ENCODE measurements at places on chromosomes 5 and 9. TPM values are rescaled to one million over a fixed set of nuclear protein-coding genes. Genes with fewer than 3 reads are reported as not detected.

GRCh38 chr5:101346447-101346846 lies 443.4 kb upstream of the ST8SIA4 start:
- no peak for DNase-seq

GRCh38 chr5:121031491-121031890 lies 567.4 kb downstream of the PRR16 start:
- DNase-seq = no peak

GRCh38 chr5:79990205-79990597 lies 861 bp downstream of the MTX3 start:
- DNase-seq = no peak

DNA sequence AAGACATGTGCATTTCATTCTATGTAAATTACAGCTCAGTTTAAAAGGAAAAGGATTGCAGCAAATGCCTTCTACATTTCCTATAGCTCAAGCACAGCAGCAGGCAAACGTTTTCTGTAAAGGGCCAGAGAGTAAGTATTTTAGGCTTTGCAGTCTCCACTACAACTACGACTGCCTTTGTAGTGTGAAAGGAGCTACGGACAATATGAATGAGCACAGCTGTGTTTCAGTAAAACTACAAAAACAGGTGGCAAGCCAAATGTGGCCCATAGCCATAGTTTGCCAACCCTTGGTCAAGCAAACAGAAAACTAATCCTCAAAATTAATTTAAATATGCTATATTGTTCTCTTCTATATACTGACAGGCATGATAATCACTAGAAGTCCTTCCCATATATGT lies 7.2 kb downstream of the PTBP3 start:
- DNase-seq = no peak

GRCh38 chr9:86948074-86948929 lies 996 bp upstream of the GAS1 start:
- DNase-seq = peak; percentile 44

DNA sequence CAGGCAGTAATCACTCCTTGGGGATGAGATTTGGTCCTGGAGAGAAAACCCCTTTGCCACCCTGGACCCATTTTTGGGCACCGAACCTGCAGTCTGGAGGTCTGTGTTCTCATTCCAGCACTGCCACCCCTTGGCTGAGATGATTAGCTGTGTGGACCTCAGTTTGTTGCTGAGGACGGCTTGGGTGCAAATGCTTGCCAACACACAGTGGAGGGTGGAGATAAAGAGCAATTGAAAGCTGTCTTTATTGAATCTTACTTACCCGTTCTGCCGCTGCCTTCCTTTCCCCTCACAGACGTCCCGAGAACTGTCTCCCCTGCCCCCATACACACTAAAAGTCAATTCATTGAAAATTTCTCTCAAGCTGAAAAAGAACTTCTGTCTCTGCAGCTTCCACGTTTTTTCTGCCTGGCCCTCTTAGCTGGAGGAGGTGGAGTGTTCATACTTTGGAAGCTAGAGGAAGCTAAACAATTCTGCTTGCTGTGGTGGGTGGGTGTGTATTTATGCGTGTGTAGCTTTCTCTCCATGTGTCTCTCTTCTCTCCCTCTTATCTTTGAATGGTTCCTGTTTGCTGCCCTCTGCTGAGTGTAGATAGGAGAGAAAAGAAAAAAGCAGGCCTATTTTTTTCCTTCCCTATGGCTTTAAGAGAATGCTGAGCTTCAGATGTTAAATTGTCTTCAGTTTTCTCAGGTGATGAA lies 6.6 kb downstream of the GALNT10 start:
- DNase-seq = no peak

DNA sequence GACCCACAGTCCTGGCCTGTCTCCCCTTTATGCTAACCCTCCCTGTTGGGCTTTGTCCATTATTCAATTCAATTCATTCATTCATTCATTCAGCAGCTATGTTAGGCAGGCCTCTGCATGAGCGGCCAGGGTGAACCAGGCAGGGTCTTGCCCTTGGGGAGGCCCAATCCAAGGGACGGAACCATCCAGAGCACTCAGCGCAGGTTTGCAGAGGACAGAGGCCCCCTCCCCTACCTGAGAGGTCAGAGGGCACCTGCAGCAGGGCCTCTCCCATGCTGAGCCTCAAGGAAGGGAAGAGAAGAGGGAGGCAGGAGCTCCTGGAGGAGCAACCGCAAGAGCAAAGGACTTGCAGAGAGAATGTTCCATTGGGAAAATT lies 61.4 kb downstream of the C9orf50 start:
- DNase-seq = no peak

- no peak for DNase-seq
Measured at GRCh38 chr9:97557606-97558095, 56.2 kb downstream of the TMOD1 start.

The ACOT12 gene
- not detected for polyA plus RNA-seq

The PCDHGA6 gene
- polyA plus RNA-seq = not detected

The MLANA gene
- 0.15 TPM for polyA plus RNA-seq

The SPRY4 gene
- polyA plus RNA-seq = not detected

The REEP2 gene
- polyA plus RNA-seq = not detected

The ZNF782 gene
- 3.9 TPM for polyA plus RNA-seq

Measured in naive B cell (primary cell).